ENCODE measurements at places on chromosomes 5 and 9.

GRCh38 chr5:74516211-74516636 lies 124.3 kb downstream of the ENC1 start:
- H3K27ac ChIP-seq = peak overlapping the region; percentile 80
- H3K36me3 ChIP-seq = no peaks in the 10 kb centered on the region
- H3K4me1 ChIP-seq = peaks cover 27% of the 10 kb centered on the region
- H3K4me3 ChIP-seq = no peak overlapping the region
- H3K27me3 ChIP-seq = no peaks in the 10 kb centered on the region
- no peak for DNase-seq

GRCh38 chr5:15904899-15905830 lies 274.4 kb downstream of the MARCHF11 start:
- H3K27me3 ChIP-seq = no peaks in the 10 kb centered on the region
- H3K4me3 ChIP-seq = no peak overlapping the region

DNA sequence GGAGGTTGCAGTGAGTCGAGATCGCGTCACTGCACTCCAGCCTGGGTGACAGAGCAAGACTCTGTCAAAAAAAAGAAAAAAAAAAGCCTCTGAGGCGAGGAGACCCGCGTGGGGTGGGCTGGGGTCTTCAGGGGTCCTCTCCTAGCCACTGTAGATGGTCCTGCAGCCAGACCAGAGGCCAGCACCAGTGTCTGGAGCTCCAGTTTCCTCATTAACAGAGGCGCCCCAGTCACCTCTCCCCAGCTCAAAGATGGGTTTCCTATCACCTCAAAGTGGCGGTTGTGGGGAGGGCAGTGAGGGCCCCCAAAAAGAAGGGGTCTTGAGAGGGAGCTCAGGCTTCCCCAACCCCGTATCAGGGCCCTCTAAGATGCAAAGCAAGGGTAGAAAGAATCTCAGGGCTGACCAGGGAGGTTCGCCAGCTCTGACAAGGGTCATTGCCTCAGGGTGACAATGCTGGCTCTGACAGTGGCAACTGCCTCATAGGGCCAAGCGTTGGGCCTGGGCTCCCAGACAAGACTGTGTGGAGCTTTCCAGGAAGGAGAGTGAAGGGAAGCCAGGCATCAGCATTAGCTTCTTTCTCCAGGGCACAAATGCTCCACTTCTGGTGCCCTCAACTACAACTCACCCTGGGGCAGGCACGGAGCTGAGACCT lies 15.0 kb downstream of the STK10 start:
- H3K4me1 ChIP-seq = peaks cover 21% of the 10 kb centered on the region
- no peak overlapping the region for H3K4me3 ChIP-seq
- H3K27ac ChIP-seq = no peak overlapping the region
- no peak for DNase-seq
- H3K27me3 ChIP-seq = no peaks in the 10 kb centered on the region

- no peaks in the 10 kb centered on the region for H3K27me3 ChIP-seq
- H3K4me1 ChIP-seq = peaks cover 11% of the 10 kb centered on the region
- DNase-seq = no peak
- H3K36me3 ChIP-seq = no peaks in the 10 kb centered on the region
- no peak overlapping the region for H3K27ac ChIP-seq
- no peak overlapping the region for H3K4me3 ChIP-seq
Measured at GRCh38 chr9:110933350-110934001, 104.8 kb downstream of the LPAR1 start.

DNA sequence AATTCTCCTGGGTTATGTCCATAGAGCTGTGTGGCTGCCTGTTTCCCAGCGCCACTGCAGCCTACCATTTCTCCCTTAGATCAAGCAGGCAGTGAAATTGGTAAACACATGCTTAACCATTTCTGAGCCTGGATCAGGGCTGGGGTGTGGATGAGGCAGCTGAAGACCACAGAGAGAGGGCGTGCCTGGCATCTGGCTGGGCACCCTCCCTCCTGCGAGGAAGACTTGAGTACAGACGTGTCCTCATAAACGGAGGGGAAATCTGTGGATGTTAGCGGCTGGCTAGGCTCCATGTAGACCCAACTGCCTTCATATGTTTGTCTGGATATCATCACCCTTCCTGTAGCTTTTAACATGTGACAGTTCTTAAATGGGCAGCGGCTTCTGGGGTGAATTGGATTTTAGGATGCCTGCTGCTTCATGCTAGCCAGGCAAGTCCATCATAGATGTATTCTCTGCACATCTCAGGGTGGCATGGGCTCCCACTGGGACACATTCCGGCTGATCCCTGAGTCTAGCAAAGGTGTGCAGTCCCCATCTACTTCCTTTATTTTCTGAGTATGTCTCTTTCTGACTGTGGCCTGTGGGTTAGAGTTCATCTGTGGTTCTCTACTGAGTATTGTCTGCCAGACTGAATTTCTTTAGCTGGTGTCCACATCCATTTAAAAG lies 11.0 kb downstream of the RGS3 start:
- H3K27ac ChIP-seq = no peak overlapping the region
- H3K4me3 ChIP-seq = no peak overlapping the region
- peaks cover 23% of the 10 kb centered on the region for H3K4me1 ChIP-seq
- peaks cover 3% of the 10 kb centered on the region for H3K36me3 ChIP-seq
- DNase-seq = no peak

GRCh38 chr9:127846443-127847177 lies 7.8 kb downstream of the ENG start:
- H3K27me3 ChIP-seq = no peaks in the 10 kb centered on the region
- DNase-seq = no peak
- H3K4me1 ChIP-seq = peaks cover 9% of the 10 kb centered on the region
- no peak overlapping the region for H3K27ac ChIP-seq

GRCh38 chr9:135701959-135702721 lies at the start of gene KCNT1:
KCNT1 (plus strand) TSS chr9:135702185; CDS start chr9:135702259, 74 bp downstream.
- H3K27ac ChIP-seq = no peak within 1 kb of the TSS
- H3K36me3 ChIP-seq = no peaks in the 10 kb centered on the region
- peak; percentile 83 for DNase-seq

GRCh38 chr9:3479514-3480352 lies 46.1 kb downstream of the RFX3 start:
- no peaks in the 10 kb centered on the region for H3K27me3 ChIP-seq
- no peaks in the 10 kb centered on the region for H3K36me3 ChIP-seq
- no peak overlapping the region for H3K4me3 ChIP-seq
- no peak for DNase-seq
- H3K27ac ChIP-seq = peak overlapping the region; percentile 66

- peaks cover 35% of the 10 kb centered on the region for H3K36me3 ChIP-seq
Measured at GRCh38 chr5:164119806-164120447, 614.5 kb downstream of the MAT2B start.

- no peak overlapping the region for H3K27ac ChIP-seq
- H3K36me3 ChIP-seq = no peaks in the 10 kb centered on the region
- no peak for DNase-seq
- H3K4me1 ChIP-seq = no peaks in the 10 kb centered on the region
- H3K4me3 ChIP-seq = no peak overlapping the region
- no peaks in the 10 kb centered on the region for H3K27me3 ChIP-seq
Measured at GRCh38 chr5:40571729-40572128, 108.0 kb upstream of the PTGER4 start.

GRCh38 chr5:2622866-2623265 lies 128.6 kb downstream of the IRX2 start:
- H3K27me3 ChIP-seq = no peaks in the 10 kb centered on the region
- no peaks in the 10 kb centered on the region for H3K4me1 ChIP-seq
- no peak overlapping the region for H3K27ac ChIP-seq
- no peaks in the 10 kb centered on the region for H3K36me3 ChIP-seq

Measured in WTC11 (cell line).